ENCODE measurements at places on chromosomes 7 and 10. TPM values are rescaled to one million over a fixed set of nuclear protein-coding genes. Genes with fewer than 3 reads are reported as not detected.

ADK gene
- 37.6 TPM for polyA plus RNA-seq

CPEB3 gene
- 0.28 TPM for polyA plus RNA-seq

PKD1L1 gene
- 0.13 TPM for polyA plus RNA-seq

GRCh38 chr7:148242294-148242821, 348.2 kb upstream of the C7orf33 start:
- DNase-seq, result no peak

GRCh38 chr7:10803720-10804119, 170.0 kb upstream of the PHF14 start:
- DNase-seq, result no peak

DNA sequence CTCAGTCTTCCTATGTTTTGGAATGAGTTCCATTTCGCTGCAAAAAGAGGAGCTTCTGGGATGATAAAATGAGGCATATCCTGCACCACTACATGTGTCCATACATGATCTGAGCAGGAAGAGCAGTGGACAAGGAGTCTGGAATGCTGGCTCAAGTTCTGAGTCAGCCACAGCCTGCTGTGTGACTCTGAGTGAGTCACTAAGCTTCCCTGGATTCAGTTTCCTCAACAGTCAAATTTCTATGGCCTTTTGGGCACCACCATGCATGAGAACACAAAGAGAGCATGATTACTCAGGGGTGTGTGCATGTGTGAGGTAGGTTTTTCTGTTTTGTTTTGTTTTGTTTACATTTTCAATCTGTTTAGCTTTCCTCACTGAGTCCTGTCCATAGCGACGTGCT, 254.6 kb downstream of the ANKRD30A start:
- DNase-seq, result no peak
